ENCODE measurements at places on chromosomes 16 and 17.

DNA sequence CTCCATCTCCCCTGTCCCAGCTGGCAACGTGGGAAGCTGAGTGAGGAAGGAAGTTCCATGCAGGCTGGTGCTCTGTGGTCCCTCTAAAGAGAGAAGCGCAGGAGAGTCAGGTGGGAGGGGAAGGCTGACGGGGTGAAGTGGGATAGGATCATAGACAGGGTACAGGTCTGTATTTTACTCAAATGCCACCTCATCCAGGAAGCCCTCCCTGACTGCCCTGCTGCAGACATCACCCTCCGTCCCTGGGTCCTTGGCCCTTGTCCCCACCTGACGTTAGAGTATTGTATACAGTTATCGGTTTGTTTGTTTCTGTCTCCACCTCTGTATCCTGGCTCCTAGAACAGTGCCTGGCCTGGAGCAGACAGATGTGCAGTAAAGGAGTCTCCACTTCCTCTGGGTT, 11.7 kb downstream of the CANT1 start:
- DNase-seq = no peak

- no peak for DNase-seq
Observed at GRCh38 chr16:56137269-56137668, 54.0 kb upstream of the GNAO1 start.

DNA sequence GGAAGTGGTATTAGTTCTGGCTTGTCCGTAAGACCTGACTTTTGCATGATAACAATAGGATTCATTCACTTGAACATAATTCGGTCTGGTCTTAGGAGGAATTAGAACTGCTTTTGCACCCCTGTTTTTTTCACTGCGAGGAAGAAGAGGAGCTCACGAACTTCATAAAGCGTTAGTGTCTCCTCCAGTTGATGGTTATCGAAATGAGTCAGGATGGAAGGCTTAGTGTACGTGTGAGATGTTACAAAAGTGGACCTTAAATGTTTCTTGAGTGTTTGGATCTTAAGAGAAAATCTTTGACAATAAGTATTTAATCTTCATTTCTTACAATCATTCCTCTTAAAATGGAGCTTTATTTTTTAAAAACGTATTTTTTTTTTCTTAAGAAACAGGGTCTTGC, 52.8 kb downstream of the USP10 start:
- no peak for DNase-seq

DNA sequence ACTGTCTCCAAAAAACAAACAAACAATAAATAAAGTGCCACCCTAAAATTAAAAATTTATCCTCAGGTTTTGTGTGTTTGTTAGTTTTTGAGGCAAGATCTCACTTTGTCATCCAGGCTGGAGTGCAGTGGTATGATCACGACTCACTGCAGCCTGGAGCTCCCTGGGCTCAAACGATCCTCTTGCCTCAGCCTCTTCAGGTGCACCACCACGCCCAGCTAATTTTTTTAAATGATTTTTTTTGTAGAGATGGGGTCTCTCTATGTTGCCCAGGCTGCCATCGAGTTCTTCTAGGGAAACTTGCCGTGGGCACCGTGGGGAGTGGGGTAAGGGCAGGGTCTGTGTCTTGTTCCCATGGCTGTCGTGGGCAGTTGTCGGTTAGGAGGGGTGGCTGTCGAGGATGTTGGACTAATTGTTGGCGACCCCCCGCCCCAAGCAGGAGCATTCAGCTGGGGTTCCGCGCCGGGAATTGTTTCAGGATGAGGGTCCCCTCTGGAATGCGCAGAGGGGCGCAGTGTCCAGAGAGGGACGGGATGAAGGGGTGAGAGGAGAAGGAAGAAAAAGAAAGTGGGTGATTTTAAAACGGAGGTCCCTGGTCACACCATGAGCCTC, 1.1 kb upstream of the RNF213 start:
- DNase-seq = no peak

GRCh38 chr16:9670033-9670432, 512.2 kb downstream of the GRIN2A start:
- DNase-seq = no peak

DNA sequence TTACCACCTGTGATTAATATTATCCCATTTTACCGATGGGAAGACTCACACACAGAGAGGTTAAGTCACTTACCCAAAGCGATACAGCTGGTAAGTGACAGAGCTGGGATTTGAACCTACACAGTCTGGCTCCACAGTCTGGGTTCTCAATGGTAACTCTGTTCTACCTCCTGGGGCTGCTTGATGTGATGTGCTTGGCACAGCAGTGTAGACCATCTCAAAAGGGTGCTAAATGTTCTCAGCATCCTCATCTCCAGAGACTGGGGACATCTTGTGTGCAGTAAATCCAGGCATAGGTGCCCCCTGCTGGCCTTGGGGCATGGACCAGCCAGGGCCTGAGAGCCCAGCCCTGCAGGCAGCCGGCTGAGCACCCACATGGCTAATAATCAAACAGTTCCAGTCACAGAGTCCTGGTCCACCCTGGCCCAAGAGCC, 15.4 kb upstream of the KATNB1 start:
- DNase-seq = peak; percentile 77

DNA sequence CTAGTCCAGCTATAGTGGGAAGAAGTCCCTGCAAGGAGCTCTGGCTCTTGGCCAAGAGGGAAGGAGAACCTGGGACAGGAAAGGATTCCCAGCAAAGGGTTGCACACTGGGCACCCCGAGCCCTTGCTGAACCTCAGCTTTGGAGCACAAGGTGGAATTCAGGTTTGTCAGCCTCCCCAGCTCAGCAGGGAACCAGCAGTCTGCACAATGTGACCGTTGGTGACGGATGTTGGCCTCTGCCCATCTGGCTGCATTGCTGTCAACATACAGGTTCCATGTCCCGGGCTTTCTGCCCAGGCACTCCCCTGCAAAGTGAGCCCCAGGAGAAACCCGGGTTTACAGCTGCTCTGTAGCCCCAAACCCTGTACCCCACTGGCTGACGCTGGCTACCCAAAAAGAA, 6.7 kb downstream of the RPRML start:
- DNase-seq = no peak

- DNase-seq = no peak
Observed at GRCh38 chr17:47917581-47917980, 21.5 kb downstream of the SP2 start.

DNA sequence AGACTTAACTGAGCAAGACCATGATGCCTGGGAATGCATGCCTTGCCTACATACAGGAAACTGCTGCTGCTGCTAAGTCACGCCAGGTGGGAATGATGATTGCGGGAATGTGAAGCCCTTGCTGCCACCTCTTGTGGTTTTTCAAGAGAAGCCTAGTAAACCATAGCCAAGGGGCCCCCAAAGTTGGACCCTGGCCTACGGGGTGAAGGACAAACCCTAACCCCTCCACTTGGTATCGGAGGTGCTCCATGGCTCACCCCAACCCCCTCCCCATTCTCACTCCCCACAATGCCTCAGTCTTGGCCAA, 233.9 kb downstream of the ZNF423 start:
- DNase-seq = no peak

GRCh38 chr17:75490953-75491649, 24.2 kb downstream of the CASKIN2 start:
- no peak for DNase-seq

- DNase-seq = peak; percentile 81
Observed at GRCh38 chr17:63274146-63274545, 172.0 kb downstream of the CYB561 start.

DNA sequence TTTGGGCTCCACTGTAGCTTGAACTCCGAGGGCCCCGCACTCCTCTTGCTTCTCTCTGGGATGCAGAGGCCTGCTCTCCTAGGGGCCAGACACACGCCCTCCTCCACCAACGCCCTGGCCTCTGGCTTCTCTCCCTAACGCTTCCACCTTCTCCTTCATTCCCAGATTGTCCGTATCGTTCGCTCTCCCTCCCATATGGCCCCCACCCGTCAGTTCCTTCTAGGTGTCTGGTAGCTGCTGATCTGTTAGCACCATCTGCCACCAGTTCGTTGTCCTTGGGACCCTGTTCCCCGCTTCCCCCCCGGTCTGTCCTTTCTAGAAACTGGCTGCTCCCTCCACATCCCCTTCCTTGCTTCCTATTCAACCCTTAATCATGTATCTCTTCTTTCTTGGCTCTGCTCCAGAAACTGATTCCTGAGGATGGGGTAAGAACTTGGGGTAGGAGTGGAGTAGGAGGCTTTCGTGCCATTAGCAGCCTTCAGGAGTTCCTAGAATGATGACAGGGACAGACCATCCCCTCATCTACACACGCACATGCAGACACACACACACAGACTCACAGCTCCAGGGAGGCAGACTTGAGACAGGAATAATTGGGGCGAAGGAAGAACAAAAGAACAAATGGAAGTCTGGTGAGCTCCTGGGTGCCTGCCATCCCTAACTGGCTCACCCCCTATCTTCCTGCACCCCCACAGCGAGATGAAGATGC, 4.3 kb downstream of the ATP1B2 start:
- DNase-seq = peak; percentile 23

- DNase-seq = peak; percentile 90
Observed at GRCh38 chr17:64281962-64282752, 19.1 kb upstream of the TEX2 start.

DNA sequence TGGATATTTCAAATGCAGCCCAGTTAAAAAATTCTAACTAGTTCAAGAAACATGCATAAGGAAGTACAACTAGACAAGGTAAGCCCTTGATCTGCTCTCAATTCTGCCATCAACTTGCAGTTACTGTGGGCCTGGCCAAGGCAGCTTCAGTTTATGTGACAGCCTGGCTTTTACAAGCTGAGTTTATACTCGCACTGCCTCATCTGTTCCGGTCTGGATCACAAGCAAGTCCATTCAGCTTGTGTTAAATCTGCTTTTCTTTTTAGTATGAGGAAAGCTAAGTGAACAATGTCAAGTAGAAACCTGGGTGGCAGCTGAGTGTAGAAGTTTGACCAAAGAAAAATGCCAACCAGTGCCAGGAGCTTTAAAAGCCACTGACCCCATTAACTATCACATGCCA, 76.6 kb upstream of the CORO6 start:
- no peak for DNase-seq

- DNase-seq = no peak
Observed at GRCh38 chr16:64983231-64983630, 138.6 kb downstream of the CDH11 start.

DNA sequence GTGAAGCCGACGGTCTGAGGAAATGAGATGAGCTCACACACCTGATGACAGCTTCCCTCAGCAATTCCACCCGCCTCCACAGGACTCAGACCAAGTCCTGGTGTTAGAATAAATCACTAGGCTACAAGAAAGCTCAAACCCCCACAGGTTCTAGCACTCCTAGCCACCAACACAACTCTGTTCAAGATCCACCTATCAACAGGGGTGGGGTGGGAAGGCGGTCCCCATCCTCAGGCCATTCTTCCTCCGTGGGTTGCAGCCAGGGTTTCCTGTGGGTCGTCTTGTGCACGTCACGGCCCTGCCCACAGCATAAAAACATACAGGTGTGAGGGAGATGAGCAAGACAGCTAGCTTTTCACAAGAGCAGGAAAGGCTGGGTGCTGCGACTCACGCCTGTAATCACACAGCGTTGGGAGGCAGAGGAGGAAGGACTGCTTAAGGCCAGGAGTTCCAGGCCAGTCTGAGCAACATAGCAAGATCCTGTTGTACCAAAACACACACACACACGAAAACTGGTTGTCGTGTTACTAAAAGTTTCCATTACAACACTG, 81.1 kb downstream of the ANKRD11 start:
- DNase-seq = peak; percentile 48

DNA sequence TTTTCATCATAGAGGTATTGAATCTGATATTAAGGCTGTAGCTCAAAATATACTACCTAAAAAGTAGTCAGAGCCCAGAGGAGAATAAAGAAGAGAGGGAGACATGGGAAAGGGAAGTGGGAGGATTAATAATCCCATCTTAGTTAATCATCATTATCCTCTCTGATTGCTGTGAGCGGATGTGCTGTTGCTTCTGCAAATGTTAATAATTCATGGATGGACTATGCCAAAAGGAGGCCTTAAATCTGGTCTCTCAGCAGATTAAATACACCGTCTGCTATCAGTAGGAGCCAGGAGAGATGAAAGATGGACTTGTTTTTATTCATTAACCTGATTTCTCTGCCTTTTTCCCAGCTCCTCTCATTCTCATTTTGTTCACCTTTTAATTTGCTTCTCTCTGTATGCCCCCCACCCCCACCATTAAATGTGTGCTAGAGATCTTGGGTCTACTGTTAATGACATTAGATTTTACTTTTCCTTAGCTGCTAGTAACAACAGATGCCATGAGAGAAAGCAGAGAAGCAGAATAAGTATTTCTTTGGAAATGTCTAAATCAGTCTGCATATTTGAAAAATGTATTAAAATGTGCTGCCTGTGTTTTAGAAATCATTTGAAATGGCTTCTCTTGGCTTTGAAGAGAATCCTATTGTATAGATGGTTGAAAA, 44.2 kb downstream of the NUP93 start:
- DNase-seq = no peak

DNA sequence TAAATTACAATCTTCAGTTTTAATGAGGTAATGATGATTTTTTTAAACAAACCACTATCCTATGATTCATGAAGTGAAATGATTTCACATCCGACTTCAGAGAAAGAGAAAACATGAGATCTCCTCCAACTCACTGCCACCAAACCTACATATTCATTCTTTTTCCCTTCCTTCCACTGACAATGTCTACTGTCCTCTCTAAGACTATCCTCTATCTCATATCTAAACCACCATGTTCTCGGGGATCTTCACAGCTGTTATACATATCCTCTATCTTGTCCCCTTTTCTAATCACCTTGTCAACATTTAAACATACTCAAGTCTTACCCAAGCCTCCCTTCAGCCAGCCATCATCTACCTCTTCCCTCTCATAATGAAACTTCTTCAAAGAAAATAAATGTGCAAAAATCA, 53.5 kb downstream of the SMURF2 start:
- DNase-seq = peak; percentile 50

DNA sequence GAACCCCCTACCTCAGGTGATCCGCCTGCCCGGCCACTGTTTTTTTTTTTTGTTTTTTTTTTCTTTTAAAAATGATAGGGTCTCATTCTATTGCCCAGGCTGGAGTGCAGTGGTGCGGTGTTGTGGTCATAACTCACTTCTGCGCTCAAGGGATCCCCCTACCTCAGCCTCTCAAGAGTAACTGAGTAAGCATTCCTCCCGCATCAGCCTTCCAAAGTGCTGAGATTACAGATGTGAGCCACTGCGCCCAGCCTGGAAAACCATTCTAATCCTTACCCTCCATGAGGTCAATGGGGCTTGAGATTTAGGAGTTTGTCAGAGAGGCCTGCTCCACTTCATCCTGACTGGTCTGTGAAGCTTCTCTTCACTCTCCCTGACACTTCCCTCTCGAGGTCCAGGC, 12.5 kb downstream of the ERAL1 start:
- no peak for DNase-seq
